ENCODE measurements at places on chromosomes 5 and 9.
A peak's percentile ranks its signal among the peaks of the same experiment; 100 is the strongest.

GRCh38 chr5:102295534-102296177 is 428 bp downstream of the SLCO4C1 start:
- DNase-seq = no peak

- no peak for DNase-seq
These were observed 515.8 kb downstream of the KIF4B start for GRCh38 chr5:155529362-155529761.

GRCh38 chr9:137973829-137974416 is 96.3 kb downstream of the CACNA1B start:
- no peak for DNase-seq

DNA sequence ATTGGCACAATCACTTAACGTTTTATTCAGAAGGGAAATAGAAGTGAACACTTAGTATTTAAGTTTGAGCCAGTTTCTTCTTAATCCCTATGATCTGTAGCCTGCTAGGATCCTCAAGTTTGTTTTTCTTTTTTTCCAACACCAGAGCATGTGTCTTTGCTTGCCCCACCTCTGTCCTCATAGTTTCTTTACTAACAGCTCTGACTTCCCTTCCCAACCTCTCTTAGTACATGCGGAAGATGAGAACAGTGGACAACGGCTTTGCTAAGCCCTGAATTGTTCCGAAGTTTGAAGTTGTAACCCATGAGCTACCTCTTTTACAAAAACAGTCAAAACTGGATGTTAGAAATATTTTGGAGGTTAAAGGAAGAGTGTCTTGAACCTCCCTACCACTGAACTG is 61.7 kb upstream of the TAF11L2 start:
- peak; percentile 69 for DNase-seq

- DNase-seq = no peak
These were observed 680.6 kb downstream of the SEMA5A start for GRCh38 chr5:8865266-8865665.

DNA sequence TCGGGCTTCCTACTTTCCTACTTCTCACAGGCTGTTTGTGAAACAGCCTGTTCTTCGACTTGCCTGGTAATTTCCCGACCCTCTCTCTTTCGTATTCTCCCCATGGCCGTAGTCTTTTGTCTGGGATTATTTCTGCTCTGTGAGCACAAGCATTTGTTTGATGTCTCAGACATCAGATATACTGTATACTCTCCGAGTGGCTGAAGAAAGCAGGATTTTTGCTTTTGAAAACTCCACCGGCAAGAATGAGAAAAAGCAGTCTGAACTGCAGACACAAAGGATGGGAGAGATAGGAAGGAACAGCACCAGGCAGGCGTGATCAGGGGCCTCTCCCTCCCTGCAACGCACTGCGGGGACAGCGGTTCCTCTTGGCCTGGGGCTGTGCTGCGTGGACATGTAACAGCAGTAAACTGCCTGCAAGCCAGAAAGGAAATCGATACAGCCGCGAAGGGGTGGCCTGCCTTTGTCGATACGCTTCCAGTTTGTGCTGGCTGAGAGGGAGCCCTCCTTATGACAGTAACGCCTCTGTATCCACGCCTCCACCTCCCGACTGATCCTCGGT is 313.9 kb upstream of the TLE4 start:
- no peak for DNase-seq

DNA sequence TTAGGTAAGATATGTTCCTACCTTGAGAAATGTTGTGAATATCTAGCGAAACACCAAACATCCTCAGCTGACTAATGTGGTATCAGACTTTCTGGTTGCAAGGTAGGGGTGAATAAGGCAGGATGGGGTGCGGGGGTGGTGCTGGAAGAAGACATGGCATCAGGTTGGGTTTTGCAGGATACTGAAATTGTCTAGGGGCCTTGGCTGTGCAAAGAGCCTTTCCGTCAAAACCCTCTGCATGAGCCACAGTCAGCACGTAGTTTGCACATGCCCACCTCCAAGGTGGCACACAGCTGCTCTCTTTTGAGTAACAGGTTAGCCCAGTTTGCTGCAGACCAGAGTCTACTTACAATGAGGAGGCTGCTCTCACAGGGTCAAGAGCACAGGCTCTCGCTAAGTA is 42.0 kb downstream of the SFXN1 start:
- no peak for DNase-seq

GRCh38 chr9:102135768-102136167 is 397.3 kb upstream of the GRIN3A start:
- DNase-seq = no peak

DNA sequence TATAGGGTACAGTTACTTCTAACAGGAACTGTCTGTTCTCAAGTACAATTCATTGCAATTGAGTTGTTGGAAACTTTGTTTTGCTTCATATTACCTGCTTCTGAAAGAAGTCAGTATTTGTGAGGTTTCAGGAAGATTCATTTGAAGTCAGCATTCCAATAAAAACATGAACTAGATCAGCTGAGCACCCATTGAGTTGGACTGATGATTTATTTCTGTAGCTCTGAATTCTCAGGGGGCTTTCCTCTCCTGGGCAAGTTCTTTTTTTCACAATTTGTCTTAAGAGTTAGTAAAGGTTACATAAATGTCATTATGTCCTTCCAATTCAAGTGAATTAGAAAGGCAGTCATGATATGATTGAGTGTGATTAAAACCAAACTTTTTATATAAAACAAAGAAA is 16.2 kb upstream of the KIF2A start:
- DNase-seq = no peak

DNA sequence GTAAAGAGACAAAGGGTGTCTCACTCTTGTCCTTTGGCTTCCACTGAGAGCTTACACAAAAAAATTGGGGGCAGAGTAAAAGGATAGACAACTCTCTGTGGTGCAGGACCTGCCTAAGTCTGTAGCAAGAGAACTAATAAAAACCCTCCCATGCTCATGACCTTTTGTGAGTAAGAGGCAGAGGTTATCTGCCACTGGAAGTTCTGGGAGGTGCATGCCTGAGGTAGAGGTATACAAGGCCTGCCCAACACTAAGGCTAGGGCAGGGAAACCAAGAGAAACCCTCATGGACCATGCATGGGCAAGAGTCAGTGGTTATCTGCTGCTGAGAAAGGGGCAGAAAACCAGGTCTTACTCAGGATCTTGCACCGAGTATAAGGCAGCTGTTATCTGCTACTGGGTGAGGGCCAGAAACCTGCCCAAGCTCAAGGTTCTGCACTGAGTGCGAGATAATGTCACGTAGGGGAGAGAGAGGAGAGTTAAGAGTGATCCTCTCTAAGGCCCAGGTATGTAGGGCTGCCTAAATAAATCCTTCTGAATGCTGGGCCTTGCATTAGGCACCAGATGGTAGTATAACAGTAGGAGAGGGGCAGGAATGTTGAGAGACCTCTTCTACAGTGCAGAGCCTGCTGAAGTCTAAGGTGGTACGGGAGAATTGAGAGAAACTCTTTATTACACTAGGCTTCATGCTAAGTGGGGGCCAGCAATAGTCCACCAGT is 143.4 kb downstream of the MACROH2A1 start:
- peak; percentile 52 for DNase-seq

DNA sequence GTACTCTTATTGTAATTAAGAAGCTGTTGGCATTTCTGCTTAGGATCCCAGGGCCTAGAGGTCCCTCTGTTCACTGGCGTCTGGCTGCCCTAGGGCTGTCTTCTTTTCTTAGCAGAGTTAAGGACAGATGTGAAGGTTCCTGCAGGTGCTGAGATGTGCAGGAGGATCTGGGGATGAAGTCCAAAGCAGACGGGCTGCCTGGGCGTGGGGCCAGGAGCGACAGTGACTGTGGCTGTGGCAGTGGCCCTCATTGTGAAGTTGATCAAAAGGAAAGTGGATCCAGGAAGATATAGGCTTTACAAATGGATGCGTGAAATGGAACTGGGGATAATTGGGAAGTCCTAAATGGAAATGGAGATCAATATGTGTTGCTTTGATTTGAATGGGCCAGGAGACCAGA is 19.1 kb upstream of the SH3PXD2B start:
- no peak for DNase-seq

GRCh38 chr9:13411791-13412190 is 132.3 kb upstream of the MPDZ start:
- no peak for DNase-seq

DNA sequence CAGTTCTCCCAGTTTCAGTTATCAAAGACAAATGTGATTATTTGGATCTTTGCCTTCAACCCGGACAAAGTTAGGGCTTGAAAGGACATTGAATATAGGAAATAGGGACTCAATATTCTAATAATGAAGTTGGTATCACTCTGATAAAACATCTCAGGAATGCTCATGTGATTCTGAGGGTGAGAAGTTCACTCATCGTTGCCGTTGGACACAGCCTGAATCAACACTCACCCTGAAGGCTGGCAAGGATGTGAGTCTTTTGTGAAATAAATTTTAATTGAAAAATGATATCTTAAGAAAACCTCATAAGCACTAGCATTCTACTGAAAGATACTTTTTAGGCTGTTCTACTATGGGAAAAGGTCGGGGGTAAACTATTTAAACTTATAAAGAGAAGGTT is 44.8 kb upstream of the C9orf72 start:
- DNase-seq = no peak

GRCh38 chr9:84154320-84154719 is 173.7 kb downstream of the RMI1 start:
- peak; percentile 21 for DNase-seq

DNA sequence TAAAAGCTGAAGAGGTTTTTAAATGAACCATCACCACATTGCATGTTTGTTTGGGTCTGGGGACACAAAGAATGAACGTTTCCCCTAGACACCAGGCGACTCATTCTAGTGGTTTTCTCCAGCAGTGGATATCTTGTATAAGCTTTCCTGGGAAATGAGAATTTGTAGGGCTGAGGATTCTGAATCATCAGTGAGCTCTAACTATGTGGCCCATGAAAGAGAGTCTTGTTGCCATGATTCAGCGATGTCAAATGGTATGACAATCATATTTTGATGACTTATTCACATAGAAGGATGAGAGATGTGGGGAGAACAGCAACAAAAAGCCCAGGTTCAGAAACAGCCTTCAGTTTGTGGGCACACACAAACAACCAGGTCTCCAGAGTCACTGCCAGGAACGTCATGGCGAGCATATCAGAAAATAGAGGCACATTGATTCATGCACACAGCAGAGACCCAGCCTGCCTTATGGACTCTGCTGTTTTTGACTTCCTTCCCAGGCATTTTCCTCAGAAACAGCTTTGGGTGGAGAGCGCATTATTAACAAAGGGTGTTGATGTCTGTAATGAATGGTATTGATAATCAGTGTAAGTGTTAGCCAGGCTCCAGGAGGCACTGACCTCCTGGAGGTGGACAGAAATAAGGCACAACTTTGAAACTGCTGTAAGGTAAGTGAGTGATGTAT is 13.3 kb downstream of the ZNF474 start:
- DNase-seq = no peak

DNA sequence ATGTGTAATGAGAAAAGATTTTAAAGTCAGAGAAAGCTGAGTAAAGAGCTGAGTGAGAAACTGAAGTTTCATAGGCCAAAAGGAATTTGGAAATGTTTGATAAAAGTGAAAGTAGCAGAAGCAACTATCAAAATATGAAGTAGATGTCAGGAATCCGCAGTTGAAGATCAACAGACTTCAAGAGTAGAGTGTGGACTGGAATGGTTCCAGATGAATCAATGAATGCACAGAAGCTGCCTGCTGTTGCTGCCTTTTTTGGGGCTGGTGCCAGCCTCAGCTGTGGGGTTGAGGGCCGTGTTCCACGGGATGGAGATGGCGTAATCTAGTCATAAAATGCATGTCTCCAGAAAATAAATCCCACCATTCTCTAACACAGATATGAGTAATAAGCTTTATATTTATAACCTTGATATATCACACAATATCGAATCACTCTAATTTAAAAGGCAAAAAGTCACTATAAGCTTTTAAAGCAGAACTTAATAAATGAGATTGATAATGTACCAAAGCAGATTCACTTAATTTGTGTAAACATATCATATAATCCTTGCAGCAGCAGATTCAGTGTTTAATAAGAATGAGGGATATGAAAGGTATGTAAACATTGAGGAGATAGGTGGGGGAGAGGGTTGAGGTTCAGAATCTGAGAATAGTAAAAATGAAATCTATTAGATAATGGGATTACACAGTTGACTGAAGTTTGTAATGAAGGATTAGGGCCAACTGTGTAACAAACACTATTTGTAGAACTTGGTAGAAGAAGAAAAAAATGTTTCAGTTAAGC is 652.3 kb upstream of the FTMT start:
- peak; percentile 86 for DNase-seq

DNA sequence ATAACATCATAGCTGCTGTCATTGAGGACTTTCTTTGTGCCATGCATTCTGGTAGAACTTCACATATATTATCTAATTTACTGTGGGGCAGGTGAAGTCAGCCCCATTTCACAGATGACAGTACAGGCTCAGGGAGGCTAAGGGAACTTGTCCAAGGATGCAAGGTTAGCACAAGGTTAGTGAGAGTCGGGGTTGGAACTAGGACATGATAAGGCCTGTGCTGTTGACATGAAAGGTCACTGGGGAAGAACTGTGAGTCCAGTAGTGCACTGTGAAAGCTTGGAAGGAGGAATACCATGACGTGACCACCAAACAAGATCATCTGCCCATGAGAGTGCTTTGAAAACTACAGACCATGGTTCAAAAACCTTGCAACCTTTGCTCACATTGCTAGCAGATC is 26.7 kb downstream of the FRMPD1 start:
- no peak for DNase-seq

- DNase-seq = peak; percentile 99
These were observed 738.6 kb upstream of the ZNF608 start for GRCh38 chr5:125484742-125485641.

- DNase-seq = no peak
These were observed 109.3 kb upstream of the TMEM161B start for GRCh38 chr5:88377705-88378656.

DNA sequence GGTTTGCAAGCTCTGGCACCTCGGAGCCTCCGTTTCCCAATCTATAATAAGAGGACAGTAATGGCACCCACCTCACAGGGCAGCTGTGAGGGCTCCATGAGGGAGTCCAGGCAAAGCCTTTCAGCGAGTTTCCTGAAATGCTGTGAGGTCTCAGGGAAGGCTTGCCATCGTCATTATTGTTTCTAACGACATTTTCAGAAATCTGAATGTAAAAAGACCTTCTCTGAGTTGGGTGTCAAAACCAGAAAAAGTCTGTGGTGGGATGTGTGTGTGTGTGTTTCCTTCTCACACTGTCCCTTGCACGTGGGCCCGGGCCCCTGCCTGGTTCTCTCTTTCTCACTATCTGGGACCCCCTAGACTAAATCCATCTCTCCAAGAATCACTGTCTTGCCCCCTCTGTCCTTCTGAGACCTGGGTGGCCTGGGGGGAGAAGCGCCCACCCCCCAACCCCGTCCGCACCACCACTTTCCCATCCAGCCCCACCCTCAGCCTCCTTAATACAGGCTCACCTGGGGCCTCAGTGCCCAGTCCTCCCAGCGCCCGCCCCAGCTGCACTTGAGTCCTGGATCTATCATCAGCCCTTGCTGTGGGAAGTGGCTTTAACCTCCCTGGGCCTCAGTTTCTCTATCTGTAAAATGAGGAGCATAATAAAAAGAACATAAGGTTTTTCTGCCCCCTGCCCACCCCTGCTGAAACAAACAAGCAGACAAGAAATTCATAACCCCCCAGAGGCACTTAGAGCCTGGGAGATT is 180.3 kb downstream of the C9orf50 start:
- no peak for DNase-seq

- peak; percentile 11 for DNase-seq
These were observed 336.7 kb upstream of the KIF2A start for GRCh38 chr5:61969347-61969746.
